Frontal cortex (tissue), 4 donors: ENCODE measurements at places on chromosomes 12 and 14.

DNA sequence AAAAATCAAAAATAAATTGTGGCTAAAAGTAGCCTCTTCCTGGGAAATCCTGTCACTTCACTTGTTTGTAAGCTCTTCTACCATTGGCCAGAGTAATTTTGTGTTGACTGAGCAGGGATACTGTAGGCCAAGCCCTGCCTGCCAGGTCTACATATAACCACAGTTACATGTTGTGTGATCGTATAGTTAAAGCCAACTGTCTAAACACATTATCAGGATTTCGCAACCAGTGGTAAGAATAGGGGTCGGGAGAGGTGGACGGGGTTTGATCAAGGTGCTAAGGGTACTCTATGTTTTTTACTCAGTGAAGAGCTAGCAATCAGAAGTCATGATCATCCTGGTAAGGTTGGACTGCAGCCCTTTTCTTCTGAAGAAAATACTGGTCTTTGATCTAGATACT is 13.4 kb downstream of the ANKRD13A start:
- no peak for DNase-seq

- no peak for DNase-seq
These were observed 2.6 kb downstream of the DCN start for GRCh38 chr12:91179966-91180561.

GRCh38 chr12:52608161-52608560 is 6.9 kb upstream of the KRT72 start:
- DNase-seq: no peak

DNA sequence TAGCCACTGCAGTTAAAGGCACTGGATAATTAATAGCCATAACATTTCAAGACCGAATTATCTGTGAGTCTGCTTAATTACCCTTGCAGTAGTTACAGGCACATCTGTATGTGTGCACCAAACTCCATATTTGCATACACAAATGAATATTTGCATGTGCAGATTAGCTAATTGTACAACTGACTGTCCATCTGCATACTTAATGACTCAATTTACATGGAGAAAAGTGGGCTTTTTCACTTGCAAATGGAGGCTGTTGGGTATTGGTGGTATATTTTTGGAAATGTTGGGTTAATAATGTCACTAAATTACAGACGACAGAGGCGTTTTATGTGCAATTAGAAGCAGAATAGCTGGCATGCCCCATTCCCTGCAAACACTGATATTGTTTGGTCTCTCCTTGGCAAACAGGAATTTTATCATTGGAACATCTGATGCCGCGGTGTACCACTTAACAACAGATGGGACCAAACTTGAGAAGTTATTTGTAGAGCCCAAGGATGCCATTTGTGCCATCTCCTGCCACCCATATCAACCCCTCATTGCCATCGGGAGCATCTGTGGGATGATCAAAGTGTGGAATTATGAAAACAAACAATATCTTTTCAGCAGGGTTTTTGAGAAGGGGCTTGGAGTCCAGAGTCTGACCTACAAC is 39.6 kb downstream of the CFAP251 start:
- no peak for DNase-seq

GRCh38 chr12:27464220-27464554 is 17.7 kb downstream of the SMCO2 start:
- DNase-seq: no peak
